ENCODE measurements at places on chromosomes 4 and X.

- DNase-seq = no peak
These were observed 2504.3 kb downstream of the ARAP2 start for GRCh38 chr4:33739884-33740632.

DNA sequence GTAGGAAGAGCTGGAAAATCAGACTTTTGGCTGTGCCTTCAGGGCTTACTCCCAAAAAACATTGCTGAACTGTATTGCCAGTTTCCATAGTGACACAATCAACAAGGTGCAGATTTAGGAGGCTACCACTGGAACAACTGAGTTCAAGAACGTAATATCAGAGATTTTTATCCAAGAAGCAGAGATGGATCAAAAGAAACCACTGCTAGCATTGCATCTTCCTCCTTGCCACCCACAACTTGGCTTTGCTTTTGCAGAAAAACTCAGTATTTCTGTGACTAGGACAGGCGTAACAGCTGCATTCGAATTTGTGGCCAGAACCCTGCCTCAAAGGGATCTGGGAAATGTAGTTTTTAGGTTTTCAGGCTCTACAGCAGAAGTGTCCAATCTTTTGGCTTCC lies 27.8 kb upstream of the WDFY3 start:
- DNase-seq = no peak

- DNase-seq = no peak
These were observed 48.9 kb upstream of the SPIN3 start for GRCh38 chrX:57044245-57044644.

GRCh38 chr4:52372747-52373146 lies 286.4 kb downstream of the USP46 start:
- no peak for DNase-seq

GRCh38 chr4:38387348-38387747 lies 276.7 kb upstream of the KLF3 start:
- DNase-seq = no peak

DNA sequence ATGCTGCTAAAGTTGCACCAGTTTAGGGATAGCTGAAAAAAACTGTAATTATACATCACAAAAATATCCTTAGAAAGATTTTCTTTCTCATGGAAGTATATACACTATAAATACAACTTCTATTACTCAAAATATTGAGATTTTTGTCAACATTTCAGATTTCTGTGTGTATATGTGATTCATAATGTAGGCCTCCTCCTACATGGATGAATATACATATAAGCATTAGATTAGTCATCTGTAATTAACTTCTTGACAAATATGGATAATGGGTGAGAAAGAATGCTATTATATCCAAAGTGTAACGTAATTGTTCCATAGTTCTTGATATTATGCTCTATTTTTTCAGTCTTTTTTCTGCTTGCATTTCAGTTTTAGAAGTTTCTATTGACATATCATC lies 124.9 kb downstream of the CBLL2 start:
- DNase-seq = no peak

All from Right ventricle myocardium inferior (tissue), 1 donor.